ENCODE measurements at places on chromosomes 5 and 9. TPM values are rescaled to one million over a fixed set of nuclear protein-coding genes. Genes with fewer than 3 reads are reported as not detected.
A peak's percentile ranks its signal among the peaks of the same experiment; 100 is the strongest.

DNA sequence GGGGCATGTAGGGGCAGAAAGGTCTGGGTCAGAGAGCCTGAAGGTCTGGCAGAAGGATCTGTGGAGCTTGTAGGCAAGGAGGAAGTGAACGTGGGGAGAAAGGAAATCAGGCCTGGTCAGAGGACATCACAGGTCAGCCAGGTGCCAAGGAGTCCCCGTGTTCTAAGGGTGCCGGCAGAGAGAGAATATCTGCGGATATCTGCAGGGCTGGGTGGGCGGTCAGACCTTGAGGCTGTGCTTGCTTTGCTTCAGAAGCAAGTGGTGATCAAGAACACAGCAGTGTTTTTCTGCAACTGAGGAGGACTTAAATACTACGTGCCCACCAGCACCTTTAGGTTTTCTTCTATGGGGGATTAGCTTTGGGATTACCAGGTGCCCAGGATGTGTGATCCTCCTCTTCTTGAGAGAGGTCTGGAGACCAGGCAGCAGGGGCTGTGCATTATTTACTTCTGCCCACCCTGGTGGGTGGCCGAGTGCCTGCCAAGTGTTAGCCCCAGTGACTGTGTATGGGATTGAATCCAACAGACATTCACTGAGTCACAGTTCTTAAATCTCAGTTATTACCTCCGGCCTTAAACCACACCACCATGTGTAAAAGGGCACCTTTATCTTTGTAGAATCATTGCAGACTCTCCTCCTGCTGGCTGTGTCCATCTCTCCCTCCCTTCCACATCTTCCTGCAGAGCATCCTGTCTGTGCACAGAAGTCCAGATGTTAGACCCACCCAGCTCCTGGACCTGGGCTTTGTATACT is 12.5 kb upstream of the SHB start:
- no peak for DNase-seq

DNA sequence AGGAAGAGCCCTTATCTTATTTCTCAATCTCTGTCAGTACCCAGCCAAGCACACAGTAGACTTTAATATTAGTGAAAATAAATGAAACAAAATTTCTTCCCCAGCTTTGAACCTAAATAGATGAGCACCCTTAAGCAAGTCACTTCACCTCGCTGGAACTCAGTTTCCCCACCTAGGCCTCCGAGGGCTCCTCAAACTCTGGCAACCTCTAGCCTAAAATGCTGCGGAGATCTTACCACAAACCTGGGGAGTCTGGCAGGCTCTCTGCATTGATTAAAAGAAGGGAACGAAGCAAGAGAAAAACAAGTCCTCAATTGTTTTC is 326 bp downstream of the RIGI start:
- DNase-seq, result no peak

DNA sequence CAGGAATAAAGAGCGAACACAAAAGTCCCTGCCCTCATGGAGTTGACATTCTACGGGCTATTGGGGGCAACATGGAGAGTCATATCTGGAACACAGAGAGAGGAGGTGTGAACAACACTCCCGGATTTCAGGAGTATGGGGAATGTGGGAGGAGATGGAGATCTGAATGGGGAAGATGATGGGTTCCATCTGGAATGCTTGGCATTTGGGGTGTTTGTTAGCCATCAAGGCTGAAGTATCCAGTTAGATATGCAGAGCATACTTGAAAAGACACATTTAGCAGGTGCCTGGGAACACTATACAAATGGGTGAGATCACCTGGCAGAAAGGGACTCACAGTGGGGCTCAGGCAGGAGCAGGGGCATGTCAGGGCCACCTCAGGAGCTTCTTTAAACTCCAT is 61.1 kb downstream of the EGFLAM start:
- no peak for DNase-seq

GRCh38 chr5:33997331-33997983 is 10.4 kb downstream of the AMACR start:
- peak; percentile 61 for DNase-seq

DNA sequence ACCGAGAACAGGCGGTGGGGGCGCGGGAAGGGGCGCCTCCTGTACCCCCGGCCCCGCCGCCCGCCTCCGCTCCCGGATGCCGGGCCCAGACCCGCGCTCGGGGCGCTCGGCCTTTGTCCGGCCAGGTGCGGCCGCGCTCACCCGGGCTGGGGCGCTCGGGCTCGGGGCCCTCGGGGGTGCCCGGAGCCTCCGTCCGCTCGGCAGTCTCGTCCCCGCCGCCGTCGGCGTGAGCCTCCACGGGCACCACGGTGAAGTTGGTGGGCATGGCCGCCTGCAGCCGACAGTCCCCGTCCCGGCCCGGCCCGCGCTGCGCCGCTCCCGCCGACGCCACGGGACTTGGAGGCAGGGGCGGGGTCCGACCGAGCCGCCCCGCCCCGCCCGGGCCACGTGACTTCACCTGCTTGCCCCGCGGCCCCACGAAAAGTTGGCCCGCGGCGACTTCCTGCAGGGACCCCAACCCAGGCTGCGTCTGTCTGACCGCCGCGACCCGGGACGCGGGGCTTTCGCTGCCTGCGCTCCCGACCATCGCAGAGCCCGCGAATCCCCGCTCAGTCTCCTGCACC is at the start of gene SLC12A7:
Gene SLC12A7, minus strand, starts transcription at position 337 of the 563 bp plus-strand sequence. Its CDS starts 72 bp downstream, at position 265.
- peak; percentile 92 for DNase-seq

Gene FAM151B
- 1.7 TPM for total RNA-seq

Measured in PC-9 (cell line).